ENCODE measurements at places on chromosomes 2 and 18. TPM values are rescaled to one million over a fixed set of nuclear protein-coding genes. Genes with fewer than 3 reads are reported as not detected.

The FOXI3 gene
- not detected for polyA plus RNA-seq

The KIF3C gene
- 1.6 TPM for polyA plus RNA-seq

The TGFA gene
- polyA plus RNA-seq, result 2.1 TPM

The CHRNG gene
- polyA plus RNA-seq, result not detected

The KCNG3 gene
- not detected for polyA plus RNA-seq

The ABCB11 gene
- not detected for polyA plus RNA-seq

The COLEC12 gene
- polyA plus RNA-seq, result not detected

The EPB41L3 gene
- 0.61 TPM for polyA plus RNA-seq

The TXNDC2 gene
- not detected for polyA plus RNA-seq

The ASXL3 gene
- polyA plus RNA-seq, result not detected

The RUFY4 gene
- polyA plus RNA-seq, result 0.50 TPM

The OSR1 gene
- not detected for polyA plus RNA-seq
